ENCODE measurements at places on chromosomes 13 and 19. TPM values are rescaled to one million over a fixed set of nuclear protein-coding genes. Genes with fewer than 3 reads are reported as not detected.
A peak's percentile ranks its signal among the peaks of the same experiment; 100 is the strongest.

GRCh38 chr13:54301085-54301484, 1272.5 kb downstream of the OLFM4 start:
- peak; percentile 39 for DNase-seq

- peak; percentile 24 for DNase-seq
These were observed 723.8 kb downstream of the UQCRFS1 start for GRCh38 chr19:28489126-28489660.

GRCh38 chr13:42276683-42277082, 4.7 kb downstream of the AKAP11 start:
- DNase-seq = no peak

- DNase-seq = no peak
These were observed 14.5 kb upstream of the RAB20 start for GRCh38 chr13:110576070-110576394.

DNA sequence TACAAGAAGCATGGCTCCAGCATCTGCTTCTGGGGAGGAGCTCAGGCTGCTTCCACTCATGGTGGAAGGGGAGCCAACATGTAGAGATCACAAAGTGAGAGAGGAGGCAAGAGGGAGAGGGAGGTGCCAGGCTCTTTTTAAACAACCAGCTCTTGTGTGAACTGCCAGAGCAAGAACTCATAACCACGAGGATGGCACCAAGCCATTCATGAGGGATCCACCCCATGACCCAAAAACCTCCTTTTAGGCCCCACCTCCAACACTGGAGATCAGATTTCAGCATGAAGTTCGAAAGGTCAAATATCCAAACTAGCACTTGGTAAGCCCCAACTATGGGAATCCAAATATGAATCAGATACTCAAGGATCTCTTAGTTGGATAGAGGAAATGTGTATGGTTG, 131.2 kb downstream of the RXFP2 start:
- no peak for DNase-seq

- DNase-seq = no peak
These were observed 36.1 kb upstream of the EIF3G start for GRCh38 chr19:10155839-10156238.

- DNase-seq = no peak
These were observed 114.3 kb downstream of the SIPA1L3 start for GRCh38 chr19:38021352-38021751.

- DNase-seq = no peak
These were observed 201.6 kb downstream of the SLITRK5 start for GRCh38 chr13:87872813-87873212.

- DNase-seq = peak; percentile 22
These were observed 295.9 kb downstream of the GPC6 start for GRCh38 chr13:93522501-93522900.

DNA sequence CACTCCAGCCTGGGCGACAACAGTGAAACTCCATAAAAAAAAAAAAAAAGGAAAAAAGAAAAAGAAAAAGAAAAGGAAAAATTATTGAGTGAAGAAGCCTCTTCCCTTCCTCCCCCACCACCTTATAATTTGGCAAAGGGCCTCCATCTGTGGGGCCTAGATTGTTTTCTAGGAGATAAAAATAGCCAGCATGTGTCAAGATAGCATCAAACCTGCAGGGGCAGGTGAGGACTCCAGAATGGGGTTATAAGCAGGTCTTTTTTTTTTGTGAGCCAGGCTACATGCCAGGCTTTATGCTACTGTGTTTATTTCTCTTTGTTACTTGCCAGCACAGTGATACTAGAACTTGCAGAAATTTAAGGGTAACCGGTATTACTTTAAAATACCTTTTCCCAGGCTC, 11.7 kb upstream of the TRIM13 start:
- no peak for DNase-seq

GRCh38 chr13:44017756-44018309, 138.1 kb downstream of the LACC1 start:
- no peak for DNase-seq

DNA sequence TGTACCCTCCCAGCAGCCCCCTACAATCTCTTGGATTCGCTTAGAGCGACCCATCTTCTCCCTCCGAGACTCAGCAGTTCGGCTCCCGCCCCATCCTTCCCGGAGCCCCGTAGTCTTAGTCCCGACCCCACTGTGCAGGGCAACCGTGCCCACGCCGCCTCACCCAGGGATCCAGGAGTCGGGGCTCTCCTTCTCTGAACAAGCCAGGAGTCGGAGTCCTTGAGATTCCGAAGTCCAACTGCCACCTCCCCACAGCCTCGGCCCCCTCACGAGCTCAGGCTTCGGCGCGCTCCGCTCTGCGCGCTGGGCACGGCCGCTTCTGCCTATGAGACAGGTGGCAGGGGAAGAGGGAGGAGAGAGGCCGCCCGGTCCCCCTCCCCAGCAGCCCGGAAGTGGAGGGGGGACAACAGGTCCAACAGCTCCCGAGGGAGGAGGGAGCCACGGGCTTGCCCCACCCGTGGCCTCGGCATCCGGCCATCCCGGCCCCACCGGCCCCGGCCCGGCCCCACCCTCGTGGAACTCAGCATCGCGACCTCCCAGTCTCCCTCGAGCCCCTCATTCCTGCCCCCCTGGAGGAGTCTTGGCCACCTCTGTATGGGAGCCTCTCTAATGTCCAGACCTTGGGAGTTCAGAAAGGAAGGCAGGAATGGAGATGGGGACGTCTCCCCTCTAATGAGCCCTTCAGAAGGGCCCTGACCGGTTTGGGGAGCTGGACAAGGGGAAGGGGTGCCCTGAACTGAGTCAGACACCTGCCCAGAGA, at the start of gene PHLDB3:
PHLDB3 (minus strand) TSS at position 321 of the 760 bp plus-strand sequence. CDS start 628 bp downstream, outside the sequence.
- peak; percentile 65 for DNase-seq

- DNase-seq = peak; percentile 71
These were observed 8.7 kb downstream of the EML2 start for GRCh38 chr19:45630463-45630862.

DNA sequence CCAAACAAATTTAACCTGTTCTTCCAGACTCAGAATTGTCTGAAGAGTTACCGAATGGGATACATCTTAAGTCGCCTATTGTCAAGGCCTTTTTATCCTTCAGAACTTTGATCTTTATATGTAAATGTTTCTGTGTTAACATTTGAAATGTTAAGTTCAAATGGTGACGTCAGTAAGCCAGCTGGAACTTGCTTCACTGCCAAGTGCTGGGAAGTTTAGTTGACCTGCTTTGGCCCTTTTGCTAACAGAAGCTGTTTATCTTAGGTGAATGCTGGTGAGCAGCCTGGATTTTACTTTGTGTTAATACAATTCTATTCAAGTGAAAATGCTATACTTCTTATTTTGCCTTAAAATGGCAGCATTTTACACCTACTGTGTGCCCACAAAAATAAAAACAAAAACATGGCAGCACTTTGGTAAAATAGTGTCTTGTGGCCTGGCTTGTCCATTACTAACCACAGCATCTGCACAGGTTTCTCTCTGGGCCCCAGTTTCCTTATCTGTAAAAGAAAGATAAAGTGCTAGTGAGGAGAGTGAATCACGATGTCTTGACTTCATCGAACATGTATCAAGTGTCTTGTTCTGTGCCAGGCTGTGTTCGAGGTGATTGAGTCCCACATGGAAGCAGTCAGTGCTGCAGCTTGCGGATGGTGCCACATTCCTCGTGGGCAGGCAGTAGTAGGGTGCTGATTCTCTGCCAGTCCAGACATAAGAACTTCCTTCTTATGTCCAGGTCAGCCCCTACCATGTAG, 2.2 kb downstream of the NAXD start:
- peak; percentile 65 for DNase-seq

DNA sequence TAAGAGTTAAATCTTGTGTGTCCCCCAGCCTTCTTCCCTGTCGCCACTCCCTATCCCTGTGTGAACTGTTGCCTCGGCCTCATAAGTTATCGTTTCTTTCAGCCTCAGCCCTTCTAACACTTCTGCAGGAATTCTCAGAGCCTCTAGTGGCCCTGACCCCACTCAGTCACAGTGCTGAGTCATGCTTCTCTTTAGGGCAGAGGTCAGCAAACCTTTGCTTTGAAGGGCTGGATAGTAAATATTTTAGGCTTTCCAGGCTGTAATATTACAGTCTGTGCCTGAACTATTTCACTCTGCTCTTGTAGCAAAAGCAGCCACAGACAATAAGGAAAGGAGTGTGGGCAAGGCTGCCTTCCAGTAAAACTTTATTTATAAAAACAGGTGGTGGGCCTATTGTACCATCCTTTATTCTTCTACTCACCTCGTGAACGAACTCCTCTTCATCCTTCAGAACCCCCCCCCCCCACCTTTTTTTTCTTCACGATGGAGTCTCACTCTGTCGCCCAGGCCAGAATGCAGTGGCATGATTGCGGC, 22.1 kb downstream of the MYO9B start:
- DNase-seq = no peak

DNA sequence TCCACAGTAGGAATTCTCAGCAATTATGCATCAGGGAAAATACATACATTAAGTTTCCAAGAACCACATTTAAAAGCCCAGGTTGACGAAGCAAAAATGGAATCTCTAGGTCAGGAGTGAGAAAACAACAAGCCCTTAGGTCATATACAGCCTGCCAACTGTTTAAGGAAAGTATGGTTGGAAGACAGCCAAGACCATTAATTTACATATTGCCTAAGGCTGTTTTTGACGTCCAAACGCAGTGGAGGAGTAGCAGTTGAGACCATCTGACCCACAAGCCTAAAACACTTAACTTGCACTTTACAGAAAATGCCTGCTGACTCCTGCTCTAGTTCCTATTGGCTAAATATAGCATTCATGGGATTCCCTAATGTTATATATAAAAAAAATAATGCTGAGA, 299.0 kb downstream of the ITGBL1 start:
- peak; percentile 30 for DNase-seq

DNA sequence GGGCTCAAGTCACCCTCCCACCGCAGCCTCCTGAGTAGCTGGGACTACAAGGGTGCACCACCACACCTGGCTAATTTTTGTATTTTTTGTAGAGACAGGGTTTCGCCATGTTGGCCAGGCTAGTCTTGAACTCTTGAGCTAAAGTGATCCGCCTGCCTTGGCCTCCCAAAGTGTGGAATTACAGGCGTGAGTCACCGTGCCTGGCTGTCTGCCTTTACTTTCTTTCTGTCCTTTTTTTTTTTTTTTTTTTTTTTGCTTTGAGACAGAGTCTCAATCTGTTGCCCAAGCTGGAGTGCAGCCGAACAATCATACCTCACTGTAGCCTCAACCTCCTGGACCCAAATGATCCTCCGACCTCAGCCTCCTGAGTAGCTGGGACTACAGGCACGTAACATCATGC, 25.0 kb upstream of the OR1M1 start:
- DNase-seq = no peak

GRCh38 chr13:44050450-44051063, 170.9 kb downstream of the LACC1 start:
- peak; percentile 30 for DNase-seq

DNA sequence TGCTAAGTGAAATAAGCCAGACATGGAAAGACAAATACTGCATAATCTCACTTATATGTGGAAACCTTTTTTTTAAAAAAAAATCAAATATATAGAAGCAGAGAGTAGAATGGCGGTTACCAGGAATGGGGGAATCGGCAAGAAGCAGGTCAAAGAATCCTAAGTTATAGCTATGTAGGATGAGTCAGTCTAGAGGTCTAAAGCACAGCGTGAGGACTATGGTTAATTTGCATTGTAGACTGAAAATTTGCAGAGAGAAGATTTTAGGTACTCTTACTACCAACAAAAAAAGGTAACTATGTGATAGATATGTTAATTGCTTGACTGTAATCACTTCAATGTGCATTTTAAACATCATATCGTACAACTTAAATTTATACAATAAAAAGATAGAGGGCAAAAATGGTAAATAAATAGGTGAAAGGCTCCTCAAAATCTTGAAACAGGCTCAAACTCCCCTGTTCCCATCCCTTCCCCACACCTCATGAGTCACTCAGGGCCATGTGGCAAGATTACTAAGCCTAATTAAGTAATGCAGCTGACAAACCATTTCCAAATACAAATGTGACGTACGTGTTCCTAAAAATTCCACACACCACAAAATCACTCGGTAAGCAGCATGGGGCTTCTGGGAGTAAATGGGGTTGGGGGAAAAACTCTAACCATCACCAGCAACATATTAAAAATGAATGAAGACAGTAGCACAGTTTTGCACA, 159.0 kb downstream of the USP12 start:
- DNase-seq = no peak

DNA sequence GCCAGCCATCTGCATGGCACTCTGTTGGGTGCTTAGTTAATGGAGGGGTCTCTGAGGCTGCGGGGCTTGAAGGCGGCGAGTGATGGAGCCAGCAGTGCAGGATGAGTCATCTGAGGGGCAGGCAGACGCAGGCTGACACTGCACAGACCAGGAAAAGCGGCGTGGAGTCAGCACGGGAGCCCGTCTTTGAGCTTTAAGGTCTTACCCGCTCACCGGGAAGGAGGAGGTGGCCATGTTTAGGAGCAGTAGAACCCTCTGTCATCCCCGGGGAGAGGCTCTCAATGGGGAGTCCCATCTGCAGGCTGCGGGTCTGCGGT, 13.1 kb downstream of the NAXD start:
- no peak for DNase-seq

GRCh38 chr13:44690376-44690775, 114.2 kb upstream of the TSC22D1 start:
- no peak for DNase-seq

GRCh38 chr13:21060338-21061028, 903 bp downstream of the LATS2 start:
- DNase-seq = peak; percentile 67

GRCh38 chr19:38812009-38812840, 520 bp downstream of the LGALS4 start:
- no peak for DNase-seq

DNA sequence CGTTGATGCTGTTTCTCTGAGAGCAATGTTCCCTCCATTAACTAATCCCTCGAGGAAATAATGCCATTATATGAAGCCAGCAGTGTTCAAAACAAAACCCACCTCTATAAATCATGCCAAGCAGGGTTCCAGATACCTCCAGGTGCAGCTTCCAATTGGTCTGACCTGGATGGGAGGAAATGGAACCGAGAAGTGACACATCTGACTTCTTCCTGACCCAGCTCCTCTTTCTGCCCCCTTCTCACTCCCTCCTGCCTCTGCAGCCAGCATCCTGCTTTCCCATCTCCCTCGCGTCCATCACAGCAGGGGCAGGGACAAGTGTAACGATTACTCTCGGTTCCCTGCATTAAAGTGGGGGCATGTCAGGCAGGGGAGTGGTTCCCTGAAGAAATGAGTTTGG, 37.5 kb downstream of the HSPH1 start:
- DNase-seq = no peak

ZNF223 gene
- 3.3 TPM for polyA plus RNA-seq

TINCR gene
- 0.94 TPM for polyA plus RNA-seq

POU4F1 gene
- polyA plus RNA-seq = 0.05 TPM

FSD1 gene
- 50.7 TPM for polyA plus RNA-seq

ZNF57 gene
- polyA plus RNA-seq = 6.4 TPM

PBX4 gene
- 5.3 TPM for polyA plus RNA-seq

KLF2 gene
- 0.43 TPM for polyA plus RNA-seq

TMEM59L gene
- 16.2 TPM for polyA plus RNA-seq

CYP4F3 gene
- not detected for polyA plus RNA-seq

C19orf67 gene
- not detected for polyA plus RNA-seq

OR7A5 gene
- not detected for polyA plus RNA-seq

ZNF682 gene
- 45.1 TPM for polyA plus RNA-seq

NLRP5 gene
- not detected for polyA plus RNA-seq
